Neural crest cell (in vitro differentiated cells): ENCODE measurements at places on chromosomes 4 and X. TPM values are rescaled to one million over a fixed set of nuclear protein-coding genes. Genes with fewer than 3 reads are reported as not detected.

DNA sequence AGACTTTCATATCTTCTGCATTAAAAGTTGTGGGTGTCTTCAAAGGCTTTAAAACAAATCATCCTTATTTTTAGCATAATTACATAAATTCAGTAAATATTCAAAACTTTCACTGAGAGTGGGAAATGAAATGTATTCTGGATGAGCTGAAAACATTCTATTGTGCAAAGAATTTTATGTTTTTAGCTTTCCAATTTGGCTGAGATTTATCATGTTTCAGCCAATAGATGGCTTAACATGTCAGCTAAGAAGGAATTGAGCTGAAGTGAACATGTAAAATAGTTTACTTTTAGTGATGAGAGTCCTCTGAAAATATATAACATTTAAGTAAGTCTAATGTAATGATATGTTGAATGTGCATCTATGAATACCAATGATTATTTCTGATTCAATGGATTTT, 213.5 kb upstream of the GIMD1 start:
- DNase-seq: no peak

- no peak for DNase-seq
These were observed 4.3 kb downstream of the IL15 start for GRCh38 chr4:141640696-141641095.

- DNase-seq: no peak
These were observed 229.4 kb upstream of the GATB start for GRCh38 chr4:151990201-151990600.

GRCh38 chr4:82787342-82787741, 11.3 kb downstream of the SCD5 start:
- DNase-seq: no peak

DNA sequence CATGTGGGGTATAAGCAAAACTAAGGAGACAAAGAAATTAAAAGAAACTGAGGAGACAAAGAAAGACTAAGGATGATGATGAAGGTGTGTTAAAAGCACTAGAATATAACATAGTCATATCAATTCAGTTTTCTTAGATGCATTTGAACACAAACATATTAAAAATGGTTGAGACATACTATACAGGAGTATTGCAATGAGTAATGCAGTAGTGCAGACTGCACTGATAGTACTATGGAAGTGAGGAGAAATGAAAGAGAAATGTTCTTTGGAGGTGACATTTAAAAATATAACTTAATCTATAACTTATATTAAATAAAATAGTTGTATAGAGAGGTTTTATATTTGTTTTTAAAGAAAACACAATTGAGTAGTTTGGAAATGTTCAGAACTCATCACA, 279.2 kb downstream of the CAMK2D start:
- DNase-seq: no peak

- DNase-seq: no peak
These were observed 57.7 kb downstream of the SAT1 start for GRCh38 chrX:23840674-23841073.

GRCh38 chr4:152996111-152996571, 60.0 kb downstream of the FHDC1 start:
- DNase-seq: no peak

GRCh38 chrX:127030016-127030748, 210.7 kb downstream of the PRR32 start:
- no peak for DNase-seq

GRCh38 chr4:19002170-19002569, 980.6 kb upstream of the LCORL start:
- no peak for DNase-seq

GRCh38 chrX:14673764-14674163, 144.4 kb downstream of the GLRA2 start:
- DNase-seq: no peak

DNA sequence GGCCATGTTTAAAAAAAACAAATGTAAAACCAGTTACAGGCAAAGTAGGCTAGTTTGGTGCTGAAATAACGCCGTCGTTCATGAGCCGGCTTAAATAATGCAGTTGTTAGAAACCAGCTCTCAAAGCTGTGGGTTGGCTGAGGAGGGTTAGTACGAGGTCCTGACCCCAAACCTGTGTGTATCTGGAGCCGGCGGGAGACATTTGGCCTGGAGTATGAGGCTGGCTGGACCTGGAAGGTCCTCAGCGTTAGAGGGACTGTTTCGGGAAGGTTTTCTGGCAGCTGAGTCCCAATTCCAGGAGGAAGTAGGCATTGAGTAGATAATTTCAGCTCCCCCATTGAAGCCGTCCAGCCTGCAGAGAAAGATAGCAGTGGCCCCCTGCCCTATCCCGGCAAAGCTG, 73.4 kb upstream of the PPP2R3B start:
- DNase-seq: no peak

GRCh38 chr4:14023036-14023435, 395.5 kb upstream of the BOD1L1 start:
- no peak for DNase-seq

GRCh38 chr4:76198411-76199237, 15.0 kb downstream of the SCARB2 start:
- peak; percentile 41 for DNase-seq

GRCh38 chr4:153579410-153579809, 104.7 kb upstream of the TLR2 start:
- no peak for DNase-seq

SLITRK2 gene
- total RNA-seq: 8.3 and 8.8 TPM in 2 replicates

FAM3A gene
- total RNA-seq: 25.8 and 29.9 TPM in 2 replicates

NPY2R gene
- total RNA-seq: not detected in 2 replicates

SMIM10L2A gene
- 3.5 and 3.8 TPM in 2 replicates for total RNA-seq

FAM53A gene
- 3.6 and 4.3 TPM in 2 replicates for total RNA-seq

DCAF16 gene
- 57.4 and 58.2 TPM in 2 replicates for total RNA-seq

F8A2 gene
- total RNA-seq: not detected in 2 replicates

HMGN5 gene
- total RNA-seq: 5.0 and 8.2 TPM in 2 replicates

PPP1R2C gene
- not detected in 2 replicates for total RNA-seq

CHST7 gene
- total RNA-seq: 1.9 and 2.3 TPM in 2 replicates
